ENCODE measurements at places on chromosomes 1 and 21.

GRCh38 chr1:54255026-54255702, 55.2 kb downstream of the MRPL37 start:
- DNase-seq, result peak; percentile 28

DNA sequence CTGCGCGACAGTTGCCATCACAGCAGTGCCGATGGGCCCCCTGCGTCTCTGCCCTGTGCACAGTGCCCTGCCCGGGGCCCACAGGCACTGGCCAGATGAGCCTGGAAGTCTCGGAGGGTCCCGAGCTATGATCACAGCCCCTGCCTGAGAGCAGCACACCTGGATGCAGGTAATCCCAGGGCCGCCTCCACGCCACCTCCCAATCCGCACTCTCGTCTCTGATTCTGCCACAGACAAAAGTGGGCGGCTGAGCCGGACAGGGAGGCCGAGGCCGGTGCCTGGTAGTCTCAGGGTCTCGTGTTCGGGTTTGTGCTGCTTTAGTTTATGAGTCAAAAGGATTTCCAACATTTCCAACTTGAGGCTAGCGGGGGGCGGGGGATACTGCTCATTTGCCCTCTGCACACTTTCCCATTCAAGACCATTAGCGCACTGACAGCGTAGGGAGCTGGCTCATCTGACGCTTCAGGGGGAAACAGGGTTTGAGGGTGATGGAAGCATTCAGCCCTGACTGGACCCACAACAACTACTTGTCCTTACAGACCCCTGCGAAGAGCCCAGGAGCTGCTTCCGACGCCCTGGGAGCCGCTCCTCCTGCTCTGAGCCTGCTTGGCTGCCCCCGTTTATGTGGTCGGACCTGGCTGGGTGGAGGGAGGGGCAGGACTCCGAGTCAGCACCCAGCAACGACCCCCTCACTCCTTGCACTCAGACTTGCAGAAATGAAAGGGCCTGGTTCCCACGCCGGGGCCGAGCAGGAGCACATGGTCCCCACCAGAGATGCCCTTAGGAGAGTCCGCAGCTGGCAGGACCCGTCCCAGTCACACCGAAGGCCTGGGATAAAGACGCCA, 1.8 kb upstream of the TTC34 start:
- DNase-seq, result no peak

DNA sequence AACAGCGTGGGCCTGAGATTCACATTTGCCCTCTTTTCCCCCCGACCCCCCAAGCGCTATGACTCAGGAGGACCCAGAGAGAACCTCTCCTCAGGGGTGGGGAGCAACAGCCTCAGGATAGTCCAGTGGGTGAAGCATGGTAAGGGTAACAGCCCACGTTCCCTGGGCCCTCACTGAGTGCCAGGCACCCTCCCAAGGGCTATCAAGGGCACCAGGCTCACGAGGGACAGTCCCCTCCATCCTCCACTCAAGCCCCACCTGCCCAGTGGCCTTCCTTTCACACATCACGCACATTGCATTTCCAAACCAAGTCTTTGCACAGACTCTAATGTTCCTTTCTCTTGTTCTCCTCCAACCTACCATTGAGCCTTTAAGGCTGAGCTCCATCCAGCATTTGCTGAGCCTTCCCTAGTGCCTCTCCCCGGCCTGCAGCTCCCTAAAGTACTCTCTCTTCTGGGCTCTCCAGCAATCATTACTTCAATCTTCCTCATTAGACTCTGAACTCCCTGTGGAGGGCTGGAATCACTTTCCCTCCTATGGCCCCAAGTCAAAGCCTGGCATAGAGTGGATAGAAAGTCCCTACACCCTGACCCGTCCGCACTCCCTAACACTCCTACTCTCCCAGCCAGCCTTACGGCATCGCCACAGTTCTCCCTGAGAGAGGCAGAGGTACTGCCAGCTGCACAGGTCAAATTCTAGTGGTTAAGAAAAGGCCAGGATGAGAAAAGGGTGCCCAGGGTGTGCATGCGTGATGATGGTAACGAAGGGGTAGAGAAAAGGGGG, 1.0 kb downstream of the AKR7A2 start:
- peak; percentile 33 for DNase-seq

DNA sequence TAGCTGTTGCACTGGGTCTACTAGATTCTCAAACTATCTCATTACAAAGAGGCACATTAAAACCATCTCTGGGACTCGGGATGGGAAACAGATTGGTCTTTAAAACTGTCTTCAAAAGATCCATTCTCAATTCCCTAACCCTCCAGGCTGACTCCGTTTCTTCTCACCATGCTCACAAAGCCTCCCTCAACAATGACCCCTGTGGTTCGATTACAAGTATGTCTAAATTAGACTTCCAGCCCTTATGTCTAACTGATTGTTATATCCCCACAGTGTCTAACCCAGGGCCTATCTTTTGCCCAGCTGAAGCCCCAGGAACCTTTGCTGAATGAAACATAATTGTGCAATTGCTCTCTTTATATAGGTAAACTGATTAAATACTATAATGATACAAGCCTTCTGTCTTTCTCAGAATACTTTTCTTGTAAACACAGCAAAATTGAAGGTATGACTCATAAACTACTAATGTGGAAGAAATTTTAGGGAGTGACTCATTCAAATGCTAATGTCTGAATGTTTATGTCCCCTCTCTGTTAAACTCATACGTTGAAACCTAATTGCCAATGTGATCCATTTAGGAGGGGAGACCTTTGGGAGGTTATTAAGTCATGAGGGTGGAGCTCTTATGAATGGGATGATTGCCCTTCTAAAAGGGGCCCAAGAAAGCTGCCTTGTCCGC, 65.6 kb upstream of the DAB1 start:
- peak; percentile 82 for DNase-seq

DNA sequence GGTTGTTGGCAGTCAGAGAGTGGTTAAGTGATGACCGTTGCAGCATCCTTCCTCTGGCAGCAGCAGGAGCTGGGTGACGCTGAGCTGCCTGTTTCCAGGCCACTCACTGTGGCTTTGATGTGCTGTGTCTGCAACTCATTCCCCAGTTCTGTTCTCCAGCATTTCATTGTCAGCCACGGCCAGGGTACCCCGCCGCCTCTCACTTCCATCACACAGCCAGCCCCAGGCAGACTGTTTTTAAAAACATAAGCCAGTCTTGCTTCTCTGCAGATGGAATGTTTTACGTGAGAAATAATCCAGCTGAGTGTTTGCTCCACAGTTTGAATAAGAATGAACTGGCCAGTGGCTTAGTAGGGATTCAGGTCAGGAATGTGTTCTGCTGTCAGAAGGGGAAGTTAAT, 21.5 kb upstream of the ST6GALNAC3 start:
- no peak for DNase-seq

GRCh38 chr21:31186916-31187315, 148.6 kb upstream of the KRTAP19-8 start:
- no peak for DNase-seq

DNA sequence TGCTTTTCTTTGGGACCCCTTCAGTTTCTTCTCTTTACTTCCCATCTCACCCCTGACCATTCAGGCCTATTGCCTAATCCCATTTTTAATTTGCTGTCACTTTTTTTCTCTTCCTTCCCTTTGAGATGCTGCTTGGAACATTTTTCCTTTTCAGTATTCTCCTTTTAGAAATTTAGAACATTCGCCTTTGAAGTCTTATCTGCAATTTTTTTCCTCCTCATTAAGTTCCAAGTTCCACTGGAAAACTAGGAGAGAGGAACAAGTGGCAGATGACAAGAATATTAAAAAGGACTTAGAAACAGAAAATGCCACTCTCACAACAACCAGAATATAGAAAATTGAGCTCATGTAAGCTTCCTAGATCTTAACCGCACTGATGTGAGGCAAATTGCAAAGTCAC, 126.6 kb downstream of the PSMG1 start:
- no peak for DNase-seq

GRCh38 chr1:40612345-40612831, 53.1 kb downstream of the RIMS3 start:
- peak; percentile 64 for DNase-seq

DNA sequence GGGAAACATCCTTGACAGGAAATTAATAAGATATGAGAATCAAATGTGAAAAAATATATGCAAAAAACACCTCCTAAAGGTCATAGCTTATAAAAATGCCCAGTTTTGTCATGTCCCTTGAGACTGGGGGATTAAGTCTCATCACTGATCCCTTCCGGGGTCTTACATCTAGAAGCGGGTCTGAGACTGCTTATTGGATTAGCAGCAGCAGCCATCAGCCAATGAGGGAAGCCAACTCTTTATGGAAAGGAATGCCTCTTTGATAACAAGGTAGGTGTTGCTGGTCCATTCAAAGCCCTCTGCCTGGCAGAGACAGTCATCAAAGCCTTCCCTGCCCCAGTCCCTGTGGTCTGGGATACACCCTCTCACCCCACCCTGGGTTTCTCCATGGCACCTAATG, 3.9 kb upstream of the CACNA1S start:
- no peak for DNase-seq

GRCh38 chr1:198935306-198935921, 296.6 kb downstream of the PTPRC start:
- DNase-seq, result peak; percentile 95

DNA sequence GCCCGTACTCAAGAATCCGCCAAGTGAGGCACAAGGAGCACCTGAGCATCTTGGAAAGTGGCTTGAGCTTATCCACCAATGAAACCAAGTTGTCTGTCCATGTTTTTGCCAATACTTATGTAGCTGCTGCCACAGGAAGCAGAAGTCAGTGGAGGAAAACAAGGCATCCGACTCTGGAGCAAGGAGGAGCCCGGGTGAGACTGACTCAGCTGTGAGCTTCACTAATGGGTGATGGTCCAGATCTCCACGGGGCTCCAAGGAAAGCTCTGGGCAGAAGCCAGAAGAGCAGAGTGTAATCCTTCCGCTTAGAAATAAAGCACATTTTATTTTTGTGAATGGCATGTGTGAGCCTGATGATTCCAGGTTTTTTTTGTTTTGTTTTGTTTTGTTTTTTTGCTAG, 12.3 kb upstream of the SSR2 start:
- no peak for DNase-seq

All from EL (cell line).